Stimulated activated CD8-positive, alpha-beta memory T cell treated with anti-CD3 and anti-CD28 coated beads, Interleukin-15, amount 100 ng/mL, for 48 hours (primary cell): ENCODE measurements at places on chromosomes 11 and 22.

- no peak for DNase-seq
These were observed 14.1 kb upstream of the KIAA0930 start for GRCh38 chr22:45254789-45255278.

GRCh38 chr11:75855206-75855605, 40.2 kb downstream of the UVRAG start:
- DNase-seq: no peak

DNA sequence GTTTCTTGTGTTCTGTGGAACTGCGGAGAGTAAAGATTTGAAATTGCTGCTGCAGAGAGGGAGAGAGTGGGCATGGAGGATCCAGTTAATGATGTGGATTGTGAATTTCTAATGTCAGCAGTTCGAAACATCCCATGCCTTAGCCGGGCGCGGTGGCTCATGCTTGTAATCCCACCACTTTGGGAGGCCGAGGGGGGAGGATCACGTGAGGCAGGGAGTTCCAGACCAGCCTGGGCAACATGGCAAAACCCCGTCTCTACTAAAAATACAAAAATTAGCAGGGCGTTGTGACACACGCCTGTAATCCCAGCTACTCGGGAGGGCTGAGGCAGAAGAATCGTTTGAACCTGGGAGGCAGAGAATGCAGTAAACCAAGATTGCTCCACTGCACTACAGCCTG, 1.1 kb upstream of the CAVIN3 start:
- DNase-seq: no peak

- DNase-seq: no peak
These were observed 264.6 kb upstream of the PLET1 start for GRCh38 chr11:112525270-112525669.

- no peak for DNase-seq
These were observed 16.3 kb upstream of the VSIG10L2 start for GRCh38 chr11:125929445-125930075.
